ENCODE measurements at places on chromosomes 2 and 18. TPM values are rescaled to one million over a fixed set of nuclear protein-coding genes. Genes with fewer than 3 reads are reported as not detected.

The DOK6 gene
- polyA plus RNA-seq = 0.16 TPM

The NXPH2 gene
- polyA plus RNA-seq = not detected

The MARCHF4 gene
- polyA plus RNA-seq = not detected

The INHBB gene
- polyA plus RNA-seq = 0.26 TPM

DNA sequence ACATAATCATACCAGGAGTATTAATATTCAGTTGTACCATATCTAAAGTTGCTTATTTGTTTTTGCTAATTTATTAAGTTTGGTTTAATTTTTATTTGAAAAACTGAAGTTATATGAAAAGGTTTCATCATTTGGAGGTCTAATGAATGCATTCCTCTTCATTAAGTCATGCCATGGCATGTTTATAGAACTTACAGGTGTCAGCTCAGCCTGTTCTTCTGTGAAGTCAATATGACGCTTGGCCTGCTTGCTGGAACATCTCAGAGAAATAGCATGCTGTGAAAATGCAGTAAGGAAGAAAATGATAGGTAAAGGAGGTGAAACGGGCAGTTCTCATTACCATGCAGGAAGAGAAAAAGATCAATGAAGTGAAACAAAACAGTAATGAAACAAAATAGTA lies 58.2 kb downstream of the RAPH1 start:
- H3K36me3 ChIP-seq = no peaks in the 10 kb centered on the region
- H3K27ac ChIP-seq = no peak overlapping the region
- no peak overlapping the region for H3K4me3 ChIP-seq
- H3K4me1 ChIP-seq = no peaks in the 10 kb centered on the region

GRCh38 chr2:94997981-94998930 lies 27.3 kb upstream of the MAL start:
- no peak overlapping the region for H3K4me3 ChIP-seq
- peaks cover 6% of the 10 kb centered on the region for H3K4me1 ChIP-seq
- peak; percentile 67 for DNase-seq
- H3K36me3 ChIP-seq = no peaks in the 10 kb centered on the region

GRCh38 chr2:40348665-40349064 lies 103.2 kb downstream of the SLC8A1 start:
- no peaks in the 10 kb centered on the region for H3K36me3 ChIP-seq
- H3K27me3 ChIP-seq = no peaks in the 10 kb centered on the region
- DNase-seq = no peak

- DNase-seq = no peak
Measured at GRCh38 chr2:195543063-195543462, 114.0 kb upstream of the SLC39A10 start.

- H3K4me1 ChIP-seq = no peaks in the 10 kb centered on the region
- no peak overlapping the region for H3K4me3 ChIP-seq
- no peak overlapping the region for H3K27ac ChIP-seq
- H3K36me3 ChIP-seq = peaks cover 94% of the 10 kb centered on the region
Measured at GRCh38 chr2:233466991-233467603, 99.5 kb downstream of the USP40 start.

DNA sequence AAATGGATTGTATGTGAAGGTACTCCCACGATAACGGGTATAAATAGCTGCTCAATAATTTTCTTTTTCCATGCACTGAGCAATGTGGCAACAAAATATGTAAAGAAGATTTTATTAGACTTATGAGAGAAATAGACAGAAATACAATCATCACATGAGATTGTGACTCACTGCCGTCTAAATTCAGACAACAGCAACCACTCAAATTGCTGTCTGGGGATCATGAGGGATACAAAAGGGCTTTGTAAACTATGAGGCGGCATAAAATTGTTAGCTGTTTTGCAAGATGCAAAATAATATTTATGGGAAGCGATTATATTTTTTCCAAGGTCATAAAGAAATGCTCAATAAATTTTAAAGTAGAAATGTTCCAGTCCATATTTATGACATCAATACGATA lies 259.1 kb upstream of the AGAP1 start:
- H3K4me3 ChIP-seq = no peak overlapping the region
- no peaks in the 10 kb centered on the region for H3K27me3 ChIP-seq

DNA sequence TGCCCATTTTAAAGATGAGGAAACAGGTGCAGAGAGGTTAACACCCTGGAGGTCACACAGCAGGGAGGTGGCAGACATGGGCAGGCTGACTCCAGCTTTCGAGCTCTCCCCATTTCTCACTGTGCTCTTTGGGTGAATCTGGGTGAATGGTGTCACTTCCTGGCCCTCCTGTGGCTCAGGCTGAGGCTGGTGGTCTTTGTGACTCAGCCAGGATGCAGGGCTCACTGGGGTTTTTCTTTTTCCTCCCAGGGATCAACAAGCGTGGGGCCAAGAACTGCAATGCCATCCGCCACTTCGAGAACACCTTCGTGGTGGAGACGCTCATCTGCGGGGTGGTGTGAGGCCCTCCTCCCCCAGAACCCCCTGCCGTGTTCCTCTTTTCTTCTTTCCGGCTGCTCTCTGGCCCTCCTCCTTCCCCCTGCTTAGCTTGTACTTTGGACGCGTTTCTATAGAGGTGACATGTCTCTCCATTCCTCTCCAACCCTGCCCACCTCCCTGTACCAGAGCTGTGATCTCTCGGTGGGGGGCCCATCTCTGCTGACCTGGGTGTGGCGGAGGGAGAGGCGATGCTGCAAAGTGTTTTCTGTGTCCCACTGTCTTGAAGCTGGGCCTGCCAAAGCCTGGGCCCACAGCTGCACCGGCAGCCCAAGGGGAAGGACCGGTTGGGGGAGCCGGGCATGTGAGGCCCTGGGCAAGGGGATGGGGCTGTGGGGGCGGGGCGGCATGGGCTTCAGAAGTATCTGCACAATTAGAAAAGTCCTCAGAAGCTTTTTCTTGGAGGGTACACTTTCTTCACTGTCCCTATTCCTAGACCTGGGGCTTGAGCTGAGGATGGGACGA lies 13.2 kb downstream of the ITM2C start:
- no peaks in the 10 kb centered on the region for H3K27me3 ChIP-seq
- H3K27ac ChIP-seq = peak overlapping the region; percentile 73
- H3K4me3 ChIP-seq = no peak overlapping the region
- H3K36me3 ChIP-seq = no peaks in the 10 kb centered on the region
- H3K4me1 ChIP-seq = peaks cover 18% of the 10 kb centered on the region
- DNase-seq = peak; percentile 84

GRCh38 chr2:82591718-82592117 lies 1867.4 kb downstream of the SUCLG1 start:
- DNase-seq = no peak
- H3K4me1 ChIP-seq = no peaks in the 10 kb centered on the region
- no peak overlapping the region for H3K27ac ChIP-seq
- no peak overlapping the region for H3K4me3 ChIP-seq
- H3K36me3 ChIP-seq = no peaks in the 10 kb centered on the region

GRCh38 chr2:65885266-65885665 lies 452.9 kb upstream of the SPRED2 start:
- H3K36me3 ChIP-seq = no peaks in the 10 kb centered on the region
- no peaks in the 10 kb centered on the region for H3K27me3 ChIP-seq
- H3K4me1 ChIP-seq = no peaks in the 10 kb centered on the region
- H3K4me3 ChIP-seq = no peak overlapping the region
- no peak for DNase-seq

DNA sequence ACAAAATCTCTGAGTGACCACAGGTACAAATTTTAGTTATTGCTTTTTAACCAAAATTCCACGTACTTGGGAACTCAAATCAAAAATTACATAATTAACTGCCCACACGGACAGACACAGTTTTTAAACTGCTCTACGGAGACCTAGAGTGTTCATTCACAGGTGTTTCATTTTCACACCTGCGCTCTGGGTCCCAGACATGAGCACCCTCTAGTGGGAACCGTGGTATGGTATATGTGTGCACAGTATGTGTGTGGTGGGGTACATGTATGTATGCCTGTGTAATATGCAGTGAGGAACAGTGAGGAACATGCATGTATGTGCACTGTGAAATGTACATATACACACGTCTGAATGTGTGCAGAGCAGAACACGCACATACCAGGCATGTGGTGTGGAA lies 65.0 kb downstream of the PPP4R1 start:
- no peak overlapping the region for H3K4me3 ChIP-seq
- no peak for DNase-seq
- no peak overlapping the region for H3K27ac ChIP-seq

GRCh38 chr2:134401789-134402188 lies 147.9 kb downstream of the MGAT5 start:
- DNase-seq = no peak
- H3K27me3 ChIP-seq = no peaks in the 10 kb centered on the region
- peaks cover 44% of the 10 kb centered on the region for H3K4me1 ChIP-seq
- H3K4me3 ChIP-seq = no peak overlapping the region
- peaks cover 8% of the 10 kb centered on the region for H3K36me3 ChIP-seq

DNA sequence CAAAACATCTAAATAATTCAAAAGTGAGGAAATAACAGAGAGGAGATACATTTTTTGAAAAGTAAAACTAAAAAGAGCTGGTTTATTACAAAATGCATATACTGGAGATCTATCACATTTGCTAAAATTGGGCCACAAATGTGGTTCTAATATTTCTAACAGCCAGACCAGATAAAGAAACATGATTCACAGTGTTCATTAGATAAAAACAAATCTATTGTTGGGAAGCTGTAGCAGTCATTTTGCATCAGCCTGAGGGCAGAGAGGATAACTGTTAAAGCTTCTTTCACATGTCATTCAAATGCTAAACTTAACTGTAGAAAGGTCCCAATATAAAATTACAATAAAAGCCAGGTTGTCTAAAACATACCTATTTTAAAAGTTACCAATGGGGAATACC lies 148.3 kb downstream of the GULP1 start:
- H3K4me1 ChIP-seq = no peaks in the 10 kb centered on the region
- no peak overlapping the region for H3K27ac ChIP-seq
- no peak overlapping the region for H3K4me3 ChIP-seq
- H3K36me3 ChIP-seq = no peaks in the 10 kb centered on the region
- DNase-seq = no peak
- H3K27me3 ChIP-seq = no peaks in the 10 kb centered on the region

DNA sequence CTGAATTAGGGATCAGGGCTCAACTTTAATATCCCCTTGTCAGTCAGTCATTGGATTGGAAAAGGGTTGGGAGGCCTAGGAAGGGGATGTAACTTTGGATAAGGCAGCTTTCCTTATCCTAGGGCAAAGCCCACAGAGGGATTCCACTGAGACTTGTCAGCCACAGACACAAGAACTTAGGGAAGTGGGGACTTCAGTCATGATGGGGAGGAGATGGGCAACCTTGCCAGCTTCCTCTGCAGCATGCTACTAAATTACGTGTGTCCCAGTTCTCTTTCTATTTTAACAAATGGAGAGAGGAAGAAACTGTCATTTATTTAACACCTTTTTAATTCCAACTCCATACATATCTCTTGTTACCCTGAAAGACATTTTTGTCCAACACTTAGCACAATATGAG lies 237.8 kb downstream of the WDR7 start:
- DNase-seq = no peak
- no peaks in the 10 kb centered on the region for H3K27me3 ChIP-seq
- peaks cover 13% of the 10 kb centered on the region for H3K36me3 ChIP-seq
- no peak overlapping the region for H3K4me3 ChIP-seq
- H3K27ac ChIP-seq = no peak overlapping the region

DNA sequence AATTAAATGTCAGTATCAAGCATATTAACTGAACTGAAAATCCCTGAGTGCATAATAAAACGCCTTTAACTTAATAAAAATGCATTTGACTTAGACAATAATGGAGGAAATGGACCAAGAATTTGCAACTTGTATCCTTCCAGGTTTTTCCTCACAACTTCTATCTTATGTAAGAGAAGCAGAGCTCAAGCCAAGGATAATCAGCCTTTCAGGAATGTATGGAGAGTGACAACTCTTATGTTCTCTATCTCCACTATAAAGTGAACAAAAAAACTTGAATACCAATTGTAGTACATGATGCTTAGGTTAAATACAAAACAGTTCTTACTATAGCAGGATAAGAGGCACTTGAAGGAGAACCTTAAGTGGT lies 64.8 kb upstream of the CYP26B1 start:
- H3K27me3 ChIP-seq = no peaks in the 10 kb centered on the region
- no peak overlapping the region for H3K4me3 ChIP-seq
- no peaks in the 10 kb centered on the region for H3K4me1 ChIP-seq
- DNase-seq = no peak
- H3K27ac ChIP-seq = no peak overlapping the region

DNA sequence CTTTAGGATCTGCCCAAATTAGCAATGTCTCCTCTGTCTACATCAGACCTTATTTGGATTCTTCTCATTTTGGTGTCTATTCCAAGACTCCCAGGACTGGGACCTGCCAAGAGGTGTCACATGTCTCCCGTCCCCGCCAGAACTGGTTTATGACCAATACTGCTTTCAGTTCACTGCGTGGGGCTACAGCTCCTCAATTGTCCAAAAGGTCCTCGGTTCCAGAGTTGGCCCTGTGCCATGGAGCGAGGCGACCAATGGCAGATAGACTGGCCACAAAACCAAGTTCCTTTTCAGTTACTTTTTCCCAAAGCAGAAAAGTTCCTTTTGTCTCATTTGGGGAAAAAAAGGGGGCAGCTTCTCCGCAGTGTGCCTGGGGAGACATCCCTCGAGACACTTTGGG lies 144.1 kb upstream of the ZNF236 start:
- H3K4me1 ChIP-seq = no peaks in the 10 kb centered on the region
- H3K27ac ChIP-seq = no peak overlapping the region
- no peak overlapping the region for H3K4me3 ChIP-seq
- DNase-seq = no peak

DNA sequence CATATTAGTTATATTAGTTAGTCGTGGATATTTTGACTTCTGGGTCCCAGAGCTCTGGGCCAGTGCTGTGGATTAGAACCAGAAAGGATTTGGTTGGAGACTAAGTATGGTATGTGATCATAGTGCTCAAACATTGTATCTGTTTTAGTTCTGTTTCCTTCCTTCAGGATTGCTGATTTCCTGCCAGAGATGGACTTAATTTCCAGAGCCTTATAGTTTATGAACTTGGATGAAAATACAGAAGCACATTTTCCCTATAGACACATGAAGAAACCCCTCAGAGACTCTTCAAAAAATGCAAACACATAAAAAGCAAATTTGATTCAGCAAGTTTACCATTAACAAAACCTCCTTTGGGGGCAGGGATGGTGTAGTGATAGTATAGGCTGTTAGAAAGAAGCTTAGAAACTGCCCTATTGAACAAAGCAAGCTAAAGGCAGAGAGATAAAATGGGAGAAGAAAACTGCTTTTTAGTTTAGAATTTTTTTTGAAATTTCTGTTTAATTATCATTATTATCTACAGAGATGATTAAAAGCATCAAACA lies 88.7 kb upstream of the EFEMP1 start:
- peaks cover 4% of the 10 kb centered on the region for H3K27me3 ChIP-seq
- H3K4me3 ChIP-seq = no peak overlapping the region
- H3K27ac ChIP-seq = no peak overlapping the region

GRCh38 chr2:70779911-70780545 lies 10.4 kb downstream of the FIGLA start:
- no peak overlapping the region for H3K4me3 ChIP-seq
- DNase-seq = no peak
- H3K36me3 ChIP-seq = no peaks in the 10 kb centered on the region
- no peaks in the 10 kb centered on the region for H3K4me1 ChIP-seq
